ENCODE measurements at places on chromosomes 16 and 17. TPM values are rescaled to one million over a fixed set of nuclear protein-coding genes. Genes with fewer than 3 reads are reported as not detected.

The TOX3 gene
- total RNA-seq, result 9.2 TPM

DNA sequence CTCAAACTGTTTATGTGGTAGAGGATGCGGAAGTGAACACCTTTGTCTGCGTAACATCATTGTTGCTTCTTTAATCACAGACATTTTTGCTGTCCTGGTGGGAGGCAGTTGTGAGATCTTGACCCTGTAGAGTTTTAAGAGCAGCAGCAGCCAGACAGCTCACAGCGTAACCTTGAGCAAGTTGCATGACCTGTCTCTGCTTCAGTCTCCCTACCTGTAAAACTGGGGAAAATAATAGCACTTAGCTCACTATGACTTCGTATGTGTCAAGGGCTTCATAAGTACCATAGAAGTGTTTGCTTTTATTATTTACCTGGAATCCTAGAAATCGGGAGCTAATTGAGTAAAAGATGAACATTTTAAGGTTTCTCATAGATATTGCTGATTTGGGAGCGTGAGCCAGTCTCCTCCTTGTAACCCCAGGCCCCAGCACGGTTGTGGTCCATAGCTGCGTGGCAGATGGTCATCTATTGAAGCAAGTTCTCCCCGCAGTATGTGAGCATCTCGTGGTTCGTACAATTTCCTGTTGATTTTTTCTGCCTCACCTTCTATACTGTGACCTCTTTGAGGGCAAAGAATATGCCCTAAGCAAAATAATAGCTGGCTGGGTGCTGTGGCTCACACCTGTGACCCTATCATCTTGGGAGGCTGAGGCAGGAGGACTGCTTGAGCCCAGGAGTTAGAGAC is 34.4 kb downstream of the GPRC5B start:
- H3K27me3 ChIP-seq, result no peaks in the 10 kb centered on the region
- H3K36me3 ChIP-seq, result no peaks in the 10 kb centered on the region
- H3K27ac ChIP-seq, result no peak overlapping the region
- DNase-seq, result no peak

DNA sequence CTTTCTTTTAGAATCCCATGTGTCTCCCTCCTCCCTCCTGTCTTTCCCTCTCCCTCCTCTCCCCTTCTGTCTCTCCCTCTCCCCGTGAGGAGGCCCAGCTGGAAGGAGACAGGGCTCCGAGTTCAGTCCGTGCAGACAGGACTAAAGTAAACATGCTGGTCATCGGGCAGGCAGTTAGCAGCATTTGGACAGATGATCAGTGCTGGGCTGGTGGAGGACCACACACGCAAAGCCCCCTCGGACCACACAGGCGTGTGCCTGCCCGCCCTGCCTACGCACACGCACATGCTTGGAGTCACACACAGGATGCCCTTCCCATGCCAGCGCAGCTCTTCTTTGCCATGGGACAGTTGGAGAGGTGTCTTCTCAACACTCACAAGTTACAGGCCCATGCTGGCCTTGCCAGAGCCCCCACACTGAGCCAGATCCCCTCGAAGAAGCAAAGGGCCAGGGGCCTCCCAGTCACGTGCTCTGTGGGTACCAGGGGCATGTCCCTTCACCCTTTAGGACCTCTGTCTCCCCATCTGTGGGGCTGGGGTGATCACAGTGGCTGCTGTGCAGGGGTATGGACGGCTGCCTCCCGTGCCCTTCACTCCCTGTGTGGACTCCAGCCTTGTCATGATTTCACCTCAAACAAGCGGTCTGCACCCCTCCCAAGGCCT is 215.7 kb upstream of the FOXF1 start:
- no peaks in the 10 kb centered on the region for H3K27me3 ChIP-seq
- H3K27ac ChIP-seq, result no peak overlapping the region
- no peak for DNase-seq
- H3K4me1 ChIP-seq, result no peaks in the 10 kb centered on the region
- H3K36me3 ChIP-seq, result no peaks in the 10 kb centered on the region
- no peak overlapping the region for H3K4me3 ChIP-seq

The ELOB gene
- 292 TPM for total RNA-seq

DNA sequence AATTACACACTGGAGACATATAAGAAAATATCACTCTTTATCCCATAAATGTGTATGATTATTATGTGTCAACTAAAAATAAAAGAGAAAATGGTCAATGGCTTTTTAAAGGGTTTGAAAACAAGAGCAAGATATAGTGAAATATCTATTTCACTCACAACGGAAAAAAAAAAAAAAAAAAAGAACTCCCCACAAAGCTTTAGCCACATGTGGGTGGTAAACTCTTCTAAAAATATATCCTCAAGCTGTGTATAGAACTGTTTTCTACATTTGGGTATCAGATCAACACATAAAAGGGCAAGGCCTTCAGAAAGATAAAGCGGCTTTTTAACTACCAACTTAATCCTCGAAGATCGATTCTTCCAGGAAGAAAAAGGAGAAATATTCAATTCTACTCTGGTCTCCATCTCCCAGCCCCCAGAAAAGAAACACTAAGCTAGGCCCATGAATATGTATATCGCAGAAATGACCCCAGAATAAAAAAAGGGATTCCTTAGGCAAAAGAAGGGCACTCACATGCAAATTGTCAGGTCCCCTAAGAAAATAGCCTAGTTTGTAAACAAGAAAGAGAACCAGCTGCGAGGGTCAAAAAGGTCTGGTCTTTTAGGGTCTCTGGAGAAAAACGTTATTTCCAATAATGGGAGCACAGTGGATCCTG is 4.4 kb downstream of the LITAF start:
- no peak overlapping the region for H3K4me3 ChIP-seq
- H3K27me3 ChIP-seq, result no peaks in the 10 kb centered on the region
- H3K36me3 ChIP-seq, result no peaks in the 10 kb centered on the region
- H3K4me1 ChIP-seq, result no peaks in the 10 kb centered on the region

The ACE gene
- total RNA-seq, result 2.6 TPM
